A549 treated with CORT108297 at 1 μM for 4 hours (cell line): ENCODE measurements at places on chromosomes 4 and X. TPM values are rescaled to one million over a fixed set of nuclear protein-coding genes. Genes with fewer than 3 reads are reported as not detected.

The ZFP92 gene
- total RNA-seq = 0.35 to 0.65 TPM (median 0.60 TPM) in 5 replicates

The CTAG1B gene
- total RNA-seq = not detected in 5 replicates

The TLR10 gene
- 0.03 to 0.07 TPM (median 0.04 TPM) in 4 of 5 replicates, not detected in the other for total RNA-seq

The SMPX gene
- total RNA-seq = not detected in 5 replicates

The MTTP gene
- not detected in 5 replicates for total RNA-seq

The PABPC1L2B gene
- not detected in 5 replicates for total RNA-seq
